ENCODE measurements at places on chromosomes 7 and 10. TPM values are rescaled to one million over a fixed set of nuclear protein-coding genes. Genes with fewer than 3 reads are reported as not detected.
A peak's percentile ranks its signal among the peaks of the same experiment; 100 is the strongest.

CACUL1 gene
- total RNA-seq: 33.6 TPM

KCNIP2 gene
- total RNA-seq: 0.46 TPM

DNA sequence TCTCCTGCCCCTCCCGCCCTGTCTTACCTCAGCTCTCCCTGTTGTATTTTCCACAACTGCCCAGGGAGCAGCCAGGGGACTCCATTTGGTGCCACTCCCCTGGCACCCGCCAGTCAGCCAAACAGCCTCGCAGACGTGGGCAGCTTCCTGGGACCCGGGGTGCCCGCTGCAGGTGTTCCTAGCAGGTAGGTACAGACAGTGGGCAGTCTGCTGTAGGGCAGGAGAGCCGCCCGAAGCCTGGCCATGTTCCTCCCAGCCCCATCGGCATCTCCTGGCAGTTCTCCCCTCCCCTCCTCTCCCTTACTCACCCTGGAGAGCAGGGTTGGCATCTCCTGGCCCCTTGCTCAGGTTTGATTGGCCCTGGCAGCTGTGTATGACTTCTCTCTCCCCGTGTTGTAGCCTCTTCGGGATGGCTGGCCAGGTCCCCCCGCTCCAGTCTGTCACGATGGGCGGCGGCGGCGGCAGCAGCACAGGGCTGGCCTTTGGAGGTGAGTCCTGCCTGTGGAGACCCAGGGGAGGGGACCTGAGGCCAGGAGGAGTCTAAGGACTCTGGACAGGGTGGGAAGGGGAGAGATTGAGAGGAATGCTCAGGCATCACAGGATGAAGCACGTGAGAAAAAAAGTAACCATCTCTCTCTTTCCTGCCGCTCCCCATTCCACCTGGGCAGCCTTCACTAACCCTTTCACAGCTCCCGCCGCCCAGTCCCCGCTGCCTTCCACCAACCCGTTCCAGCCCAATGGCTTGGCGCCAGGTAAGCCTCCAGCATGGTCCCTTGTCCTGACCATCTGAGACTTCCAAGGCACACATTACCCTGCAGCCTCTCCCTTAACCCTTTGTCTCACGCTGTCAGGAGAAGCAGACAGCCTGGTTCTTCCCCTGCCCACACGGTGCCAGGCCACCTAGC is 11.3 kb downstream of the SAP25 start:
- H3K4me3 ChIP-seq: no peak overlapping the region
- H3K4me1 ChIP-seq: peaks cover 9% of the 10 kb centered on the region
- DNase-seq: no peak
- no peak overlapping the region for H3K27ac ChIP-seq
- no peaks in the 10 kb centered on the region for H3K27me3 ChIP-seq

- no peak overlapping the region for H3K4me3 ChIP-seq
- H3K27me3 ChIP-seq: peaks cover 16% of the 10 kb centered on the region
- no peak for DNase-seq
- H3K36me3 ChIP-seq: no peaks in the 10 kb centered on the region
These were observed 64.9 kb upstream of the NKX6-2 start for GRCh38 chr10:132850896-132851295.

GRCh38 chr7:42138691-42139090 is 98.3 kb downstream of the GLI3 start:
- no peak overlapping the region for H3K4me3 ChIP-seq
- no peak overlapping the region for H3K27ac ChIP-seq
- DNase-seq: no peak
- peaks cover 5% of the 10 kb centered on the region for H3K36me3 ChIP-seq

DNA sequence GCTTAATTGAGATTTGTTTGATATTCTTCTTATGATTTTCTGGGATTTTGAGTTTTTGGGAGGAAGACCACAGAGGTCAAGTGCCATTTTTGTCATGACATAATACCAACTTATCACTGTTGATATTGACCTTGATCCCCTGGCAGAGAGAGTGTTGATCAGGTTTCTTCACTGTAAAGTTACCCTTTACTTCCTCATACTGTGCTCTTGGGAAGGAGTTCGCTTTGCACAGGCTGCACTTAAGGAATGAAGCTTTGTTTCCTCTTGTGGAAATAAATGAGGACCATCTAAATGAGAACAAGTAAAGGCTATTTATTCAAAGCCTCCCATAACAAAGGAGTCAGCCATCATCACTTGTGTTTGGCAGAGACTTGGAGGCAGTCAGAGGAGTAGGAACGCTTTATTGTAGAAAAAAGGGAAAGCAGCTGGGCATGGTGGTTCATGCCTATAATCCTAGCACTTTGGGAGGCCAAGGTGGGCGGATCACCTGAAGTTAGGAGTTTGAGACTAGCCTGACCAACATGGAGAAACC is 16.1 kb downstream of the ST7 start:
- H3K4me1 ChIP-seq: peaks cover 33% of the 10 kb centered on the region
- H3K27me3 ChIP-seq: no peaks in the 10 kb centered on the region
- H3K36me3 ChIP-seq: no peaks in the 10 kb centered on the region
- no peak overlapping the region for H3K27ac ChIP-seq
- no peak for DNase-seq

GRCh38 chr10:1256432-1256725 is 200.2 kb downstream of the WDR37 start:
- H3K27ac ChIP-seq: no peak overlapping the region
- H3K36me3 ChIP-seq: peaks cover 5% of the 10 kb centered on the region
- H3K4me1 ChIP-seq: no peaks in the 10 kb centered on the region
- peaks cover 5% of the 10 kb centered on the region for H3K27me3 ChIP-seq
- no peak overlapping the region for H3K4me3 ChIP-seq
- no peak for DNase-seq

DNA sequence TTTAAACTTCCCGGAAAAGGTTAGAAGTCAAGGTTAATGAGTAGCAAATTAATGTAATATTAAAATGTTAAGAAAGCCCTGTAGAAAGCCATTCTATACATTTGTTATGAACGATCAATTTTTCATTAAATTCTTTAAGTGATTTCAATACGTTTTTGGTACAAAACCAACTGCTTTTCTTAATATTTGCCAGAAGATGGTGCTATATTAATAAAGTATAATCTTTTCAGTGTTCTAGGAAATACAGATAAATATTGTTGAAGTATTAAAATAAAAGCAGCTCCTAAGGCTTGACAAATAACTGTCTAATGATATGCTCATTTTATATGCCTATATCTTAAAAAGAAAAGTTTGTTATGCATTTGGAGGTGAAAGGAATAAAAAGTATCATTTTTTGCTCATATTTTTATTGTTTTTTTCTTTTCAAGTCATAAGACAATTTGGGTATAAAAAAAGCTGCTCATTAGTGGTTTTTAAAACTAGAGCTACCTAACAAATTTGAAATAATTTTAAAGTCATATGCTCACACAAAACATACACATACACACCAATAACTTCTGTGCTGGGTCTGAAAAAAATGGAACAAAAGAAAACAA is 130.3 kb upstream of the POT1 start:
- H3K4me3 ChIP-seq: no peak overlapping the region
- no peaks in the 10 kb centered on the region for H3K27me3 ChIP-seq
- peaks cover 13% of the 10 kb centered on the region for H3K4me1 ChIP-seq
- no peaks in the 10 kb centered on the region for H3K36me3 ChIP-seq
- no peak overlapping the region for H3K27ac ChIP-seq
- DNase-seq: no peak

GRCh38 chr10:119306514-119306951 is 99.2 kb downstream of the GRK5 start:
- H3K4me1 ChIP-seq: peaks cover 30% of the 10 kb centered on the region
- peak overlapping the region; percentile 29 for H3K4me3 ChIP-seq
- DNase-seq: no peak
- peaks cover 1% of the 10 kb centered on the region for H3K27me3 ChIP-seq

DNA sequence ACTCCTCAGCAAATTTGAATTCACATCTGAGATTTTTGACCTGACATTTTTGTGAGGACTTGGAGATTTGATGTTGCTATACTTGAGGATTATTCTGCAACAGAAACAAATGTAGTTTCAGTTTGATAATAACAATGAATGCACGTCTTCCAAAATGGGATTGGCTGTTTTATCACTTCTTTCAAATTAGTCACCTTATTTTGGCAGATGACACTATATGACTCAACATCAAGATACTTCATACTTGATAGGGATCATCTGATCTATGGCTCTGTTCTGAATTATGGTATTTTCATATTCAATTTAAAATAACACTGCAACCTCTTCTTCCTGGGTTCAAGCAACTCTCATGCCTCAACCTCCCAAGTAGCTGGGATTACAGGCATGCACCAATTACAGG is 24.2 kb downstream of the ARL5B start:
- peak overlapping the region; percentile 74 for H3K27ac ChIP-seq
- peaks cover 12% of the 10 kb centered on the region for H3K36me3 ChIP-seq
- H3K4me3 ChIP-seq: peak overlapping the region; percentile 79
- peak; percentile 65 for DNase-seq
- H3K27me3 ChIP-seq: no peaks in the 10 kb centered on the region
- H3K4me1 ChIP-seq: peaks cover 48% of the 10 kb centered on the region

DNA sequence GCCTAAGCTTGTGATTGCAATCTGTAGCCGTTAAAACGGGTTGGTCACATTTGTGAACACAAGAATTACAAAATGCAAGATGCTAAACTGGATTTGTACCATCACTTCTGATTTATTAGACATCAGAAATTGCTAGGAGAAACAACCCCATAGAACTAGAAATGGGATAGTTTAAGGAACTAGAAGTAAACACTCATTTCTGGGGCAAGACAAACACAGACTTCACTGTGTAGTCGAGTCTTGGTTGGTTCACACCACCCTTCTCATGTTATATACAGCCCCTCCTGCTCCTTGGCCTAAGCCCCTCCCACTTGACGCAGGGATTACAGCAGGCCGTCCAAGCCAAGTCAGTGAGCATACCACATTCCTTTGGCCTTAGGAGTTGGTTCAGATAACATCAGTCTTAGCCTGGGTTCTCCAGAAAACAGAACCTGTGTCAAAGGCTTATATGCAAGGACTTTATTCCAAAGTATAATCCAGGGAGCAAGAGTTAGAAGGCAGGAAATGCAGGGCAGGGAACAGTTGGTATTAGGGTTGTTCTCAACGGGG is 2.0 kb upstream of the NRAP start:
- H3K4me1 ChIP-seq: peaks cover 34% of the 10 kb centered on the region
- peak overlapping the region; percentile 64 for H3K27ac ChIP-seq
- peak; percentile 94 for DNase-seq
- peak overlapping the region; percentile 36 for H3K4me3 ChIP-seq

DNA sequence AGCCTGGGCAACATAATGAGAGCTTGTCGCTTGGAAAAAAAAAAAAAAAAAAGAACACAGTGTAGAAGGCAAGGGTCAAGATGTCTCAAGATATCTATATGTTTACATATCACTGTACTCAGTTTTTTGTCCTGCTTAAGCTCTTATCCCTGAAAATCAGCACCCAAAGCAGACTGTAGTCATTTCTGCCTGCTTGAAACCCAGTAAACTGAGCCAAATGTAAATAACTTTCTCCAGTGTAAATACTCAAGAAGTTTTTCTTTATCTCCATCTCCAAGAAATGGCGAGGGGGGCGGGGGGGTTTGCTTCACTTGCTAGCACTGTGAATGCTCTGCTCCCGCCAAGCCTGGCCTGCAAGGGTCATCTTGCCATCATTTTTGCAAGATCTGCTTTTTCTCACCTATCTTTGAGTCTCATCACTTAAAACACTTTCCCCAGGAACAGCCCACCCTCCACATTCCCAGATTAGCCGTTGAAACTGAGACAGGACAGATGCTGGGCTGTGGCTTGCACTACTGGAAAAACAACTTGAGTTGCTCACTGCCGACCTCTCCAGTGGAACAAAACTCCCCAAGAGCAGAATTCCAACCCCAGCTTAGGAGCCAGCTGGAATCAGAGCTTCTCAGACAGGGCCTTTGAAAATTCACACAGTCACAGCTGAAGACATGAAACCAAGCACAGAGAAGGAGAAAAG is 54.6 kb downstream of the AFAP1L2 start:
- H3K27ac ChIP-seq: no peak overlapping the region
- H3K4me3 ChIP-seq: no peak overlapping the region
- DNase-seq: no peak
- H3K36me3 ChIP-seq: no peaks in the 10 kb centered on the region
- no peaks in the 10 kb centered on the region for H3K4me1 ChIP-seq

DNA sequence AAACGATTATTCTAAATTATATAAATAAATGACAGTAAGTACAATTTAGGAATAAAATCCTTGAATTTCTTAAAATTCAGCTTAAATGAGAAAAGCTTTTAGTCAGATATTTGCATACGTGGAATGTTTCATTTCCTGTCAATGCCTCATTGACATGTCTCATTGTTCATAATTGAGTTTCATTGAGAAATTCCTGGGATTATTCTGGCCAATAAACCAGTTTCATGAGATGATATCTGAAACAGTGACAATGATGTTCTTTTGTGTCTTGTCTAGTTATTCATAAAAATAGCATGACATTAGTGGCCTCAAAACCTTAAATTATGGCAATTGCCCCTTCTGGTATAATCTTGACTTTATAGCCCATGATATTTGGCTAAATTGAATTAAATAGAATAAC is 95.8 kb downstream of the DKK1 start:
- no peak for DNase-seq
- H3K27me3 ChIP-seq: no peaks in the 10 kb centered on the region
- H3K36me3 ChIP-seq: peaks cover 5% of the 10 kb centered on the region
- no peak overlapping the region for H3K4me3 ChIP-seq

GRCh38 chr10:86064219-86064618 is 302.4 kb downstream of the GRID1 start:
- H3K27ac ChIP-seq: no peak overlapping the region
- H3K36me3 ChIP-seq: no peaks in the 10 kb centered on the region
- DNase-seq: no peak
- H3K27me3 ChIP-seq: peaks cover 2% of the 10 kb centered on the region
- H3K4me3 ChIP-seq: no peak overlapping the region
- no peaks in the 10 kb centered on the region for H3K4me1 ChIP-seq

GRCh38 chr7:139734395-139734794 is 43.4 kb downstream of the HIPK2 start:
- H3K36me3 ChIP-seq: peaks cover 22% of the 10 kb centered on the region
- no peak overlapping the region for H3K4me3 ChIP-seq
- H3K27ac ChIP-seq: peak overlapping the region; percentile 24
- peak; percentile 64 for DNase-seq
- peaks cover 90% of the 10 kb centered on the region for H3K4me1 ChIP-seq

GRCh38 chr10:24783504-24783903 is 59.8 kb upstream of the ARHGAP21 start:
- H3K4me1 ChIP-seq: peaks cover 9% of the 10 kb centered on the region
- DNase-seq: no peak
- H3K27ac ChIP-seq: no peak overlapping the region
- no peaks in the 10 kb centered on the region for H3K36me3 ChIP-seq
- no peak overlapping the region for H3K4me3 ChIP-seq

DNA sequence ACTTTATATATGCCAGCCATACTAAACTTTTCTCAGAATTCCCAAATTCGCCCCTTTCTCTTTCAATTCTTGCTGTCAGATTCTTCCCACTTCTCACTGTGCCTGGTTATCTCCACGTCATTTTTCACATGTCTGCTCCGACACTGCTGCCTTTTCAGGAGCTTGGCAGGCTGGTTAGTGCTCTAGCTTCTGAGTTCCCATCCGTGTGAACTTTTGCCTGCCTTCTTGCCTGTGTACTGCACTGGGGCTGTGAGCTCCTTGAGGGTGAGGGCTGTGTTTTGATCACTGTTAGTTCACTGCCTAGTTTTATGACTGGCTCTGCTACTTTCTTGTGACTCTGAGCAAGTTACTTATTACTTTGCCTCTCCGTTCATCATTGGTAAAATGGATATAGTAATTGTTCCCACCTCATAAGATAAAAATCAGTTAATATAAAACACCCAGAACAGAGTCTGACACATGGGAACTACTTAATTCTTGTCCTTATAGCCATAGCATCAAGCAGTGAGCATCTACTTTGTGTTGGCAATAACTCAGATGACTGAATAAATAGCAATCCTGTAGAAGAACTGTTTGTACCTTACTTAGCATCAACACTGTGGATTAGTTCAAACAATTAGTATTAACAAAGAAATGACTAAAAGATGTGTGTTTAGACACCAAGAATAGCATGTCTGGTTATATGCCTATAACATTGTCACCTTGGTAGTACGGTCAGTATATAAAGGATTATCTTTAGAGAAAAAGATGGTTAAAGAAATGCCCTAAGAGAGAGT is 5.5 kb downstream of the GSTO1 start:
- no peaks in the 10 kb centered on the region for H3K27me3 ChIP-seq
- H3K4me3 ChIP-seq: peak overlapping the region; percentile 61
- DNase-seq: peak; percentile 17
